Kidney tubule cell (primary cell): ENCODE measurements at places on chromosomes 7 and 10.

GRCh38 chr10:46288601-46289206 lies 1.9 kb downstream of the ANTXRL start:
- no peak for DNase-seq

DNA sequence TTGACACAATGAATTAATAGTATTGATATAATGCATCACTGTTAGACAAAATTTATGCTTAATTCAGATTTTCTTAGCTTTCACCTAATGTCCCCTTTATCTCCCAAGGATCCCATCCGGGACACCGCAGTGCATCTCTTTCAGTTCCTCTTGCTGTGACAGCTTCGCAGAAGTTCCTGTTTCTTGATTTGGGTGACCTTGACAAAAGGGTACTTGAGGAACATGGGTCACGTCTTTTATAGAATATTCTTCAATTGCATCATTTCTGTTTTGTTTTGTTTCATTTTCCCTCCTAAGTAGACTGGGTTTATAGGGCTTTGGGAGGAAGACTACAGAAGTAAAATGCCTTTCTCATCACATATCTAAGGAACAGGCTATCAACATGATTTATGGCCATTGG lies 453.2 kb downstream of the DPP6 start:
- DNase-seq, result no peak

DNA sequence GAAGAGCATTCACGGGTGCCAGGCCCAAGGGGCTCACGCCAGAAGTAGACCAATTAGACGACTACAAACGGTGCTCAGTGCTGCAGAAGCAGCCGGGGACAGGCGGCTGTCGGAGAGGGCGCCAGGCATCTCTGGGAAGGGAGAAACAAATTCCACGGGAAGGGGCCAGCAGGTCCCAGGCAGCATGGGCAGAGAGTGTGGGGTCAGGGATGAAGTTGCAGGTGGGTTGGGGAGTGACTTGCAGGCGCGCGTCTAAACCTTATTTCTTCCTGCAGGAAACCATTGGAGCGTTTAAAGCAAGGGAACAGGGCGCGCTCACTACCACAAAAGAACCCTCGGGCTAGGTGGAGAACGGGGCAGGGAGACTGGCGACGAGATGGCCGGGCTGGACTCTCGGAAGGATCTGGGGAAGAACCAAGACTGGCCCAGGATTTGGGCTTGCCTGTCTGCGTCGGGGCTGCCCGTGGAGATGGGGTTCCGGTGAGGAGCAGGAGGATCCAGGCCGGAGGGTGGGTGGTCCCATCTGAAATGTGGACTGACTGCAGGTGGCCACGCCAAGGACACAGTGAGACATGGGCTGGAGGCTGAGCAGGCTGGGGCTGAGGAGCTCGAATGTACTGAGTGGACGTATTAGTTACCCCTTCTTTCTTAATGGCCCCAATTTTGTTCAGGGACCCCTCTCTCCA lies 116.3 kb upstream of the DIP2C start:
- no peak for DNase-seq

DNA sequence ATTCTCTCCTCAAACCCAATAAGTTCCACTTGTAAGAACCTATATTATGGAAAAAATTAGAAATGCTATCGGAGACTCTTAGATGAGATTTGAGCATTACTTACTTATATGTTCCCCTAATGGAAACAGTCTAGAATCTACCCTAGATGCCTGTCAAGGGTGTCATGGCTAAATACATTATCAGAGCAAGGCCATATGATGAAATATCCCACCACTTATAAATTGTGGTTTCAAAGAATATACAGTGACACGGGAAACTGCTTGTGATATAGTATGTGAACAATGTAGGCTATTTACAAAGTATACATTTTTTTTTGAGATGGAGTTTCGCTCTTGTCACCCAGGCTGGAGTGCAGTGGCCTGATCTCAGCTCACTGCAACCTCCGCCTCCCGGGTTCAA lies 46.3 kb upstream of the CTBP2 start:
- DNase-seq, result no peak

DNA sequence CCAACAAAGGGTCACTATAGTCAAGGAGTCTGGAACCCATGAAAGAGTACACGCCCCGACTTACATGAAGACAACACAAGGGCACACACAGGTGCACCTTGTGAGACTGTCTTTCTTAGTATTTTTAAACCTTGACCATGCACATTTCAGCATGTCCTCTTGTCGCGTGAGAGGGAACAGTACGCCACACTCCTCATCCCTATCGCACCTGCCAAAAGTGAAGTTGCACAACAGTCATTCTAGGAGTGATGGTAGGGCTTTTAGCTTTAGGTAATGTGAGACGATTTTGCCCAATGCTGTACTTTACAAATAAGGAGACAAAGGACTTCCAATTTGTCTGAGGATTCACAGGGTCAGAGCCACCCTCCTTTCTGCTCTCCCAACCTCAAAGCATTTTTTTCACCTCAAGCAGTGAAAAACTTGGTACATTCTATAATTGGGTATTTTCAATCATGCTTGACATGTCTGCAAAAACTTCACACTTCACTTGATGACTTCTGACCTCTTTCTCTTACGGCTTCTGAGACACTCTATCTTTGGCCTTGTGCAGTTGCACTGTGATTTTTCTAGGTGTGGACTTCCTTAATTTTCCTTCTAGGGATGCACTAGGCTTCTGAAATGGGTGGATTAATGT lies 173.9 kb upstream of the GRB10 start:
- peak; percentile 36 for DNase-seq

GRCh38 chr7:137480824-137481365 lies 137.4 kb upstream of the PTN start:
- DNase-seq, result no peak

GRCh38 chr7:121339082-121339481 lies 10.3 kb downstream of the WNT16 start:
- DNase-seq, result no peak

- DNase-seq, result no peak
Observed at GRCh38 chr7:143495851-143496250, 18.2 kb downstream of the TAS2R41 start.

DNA sequence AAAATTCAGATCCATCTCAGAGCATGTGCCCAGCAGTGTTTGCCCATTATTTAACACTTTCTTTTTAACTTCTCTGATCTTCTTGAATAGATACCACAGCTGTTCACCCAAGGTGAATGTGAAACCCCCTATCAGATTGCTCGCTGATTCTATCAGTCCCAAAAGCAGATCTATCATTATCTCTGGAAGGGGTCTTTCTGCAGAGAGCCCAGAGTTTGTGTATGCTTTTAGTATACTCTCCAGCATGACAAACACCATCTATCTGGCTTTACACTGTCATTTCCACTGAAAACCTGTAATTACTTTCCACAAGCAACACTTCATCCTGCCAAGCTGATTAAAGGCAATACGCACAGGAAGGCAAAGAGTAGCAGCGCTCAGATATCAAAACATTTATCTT lies 168.2 kb downstream of the CACNA2D1 start:
- no peak for DNase-seq

DNA sequence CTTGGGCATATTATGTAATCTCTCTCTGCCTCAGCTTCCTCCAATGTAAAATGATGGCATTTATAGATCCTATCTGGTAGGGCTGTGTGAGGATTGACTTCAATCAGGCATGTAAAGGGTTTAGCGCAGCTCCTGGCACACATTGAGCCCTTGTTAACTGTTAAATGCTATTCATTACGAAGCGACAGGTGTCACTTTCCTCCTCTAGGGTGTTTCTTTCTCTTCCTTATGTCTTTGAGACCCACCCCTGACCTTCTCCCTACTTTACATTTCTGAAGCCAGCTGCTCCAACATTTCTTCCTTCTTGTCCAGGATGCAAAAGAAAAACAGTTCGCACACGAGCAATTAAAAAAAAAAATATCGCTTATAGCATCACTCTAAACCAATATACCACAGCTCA lies 5.7 kb upstream of the R3HCC1L start:
- no peak for DNase-seq

DNA sequence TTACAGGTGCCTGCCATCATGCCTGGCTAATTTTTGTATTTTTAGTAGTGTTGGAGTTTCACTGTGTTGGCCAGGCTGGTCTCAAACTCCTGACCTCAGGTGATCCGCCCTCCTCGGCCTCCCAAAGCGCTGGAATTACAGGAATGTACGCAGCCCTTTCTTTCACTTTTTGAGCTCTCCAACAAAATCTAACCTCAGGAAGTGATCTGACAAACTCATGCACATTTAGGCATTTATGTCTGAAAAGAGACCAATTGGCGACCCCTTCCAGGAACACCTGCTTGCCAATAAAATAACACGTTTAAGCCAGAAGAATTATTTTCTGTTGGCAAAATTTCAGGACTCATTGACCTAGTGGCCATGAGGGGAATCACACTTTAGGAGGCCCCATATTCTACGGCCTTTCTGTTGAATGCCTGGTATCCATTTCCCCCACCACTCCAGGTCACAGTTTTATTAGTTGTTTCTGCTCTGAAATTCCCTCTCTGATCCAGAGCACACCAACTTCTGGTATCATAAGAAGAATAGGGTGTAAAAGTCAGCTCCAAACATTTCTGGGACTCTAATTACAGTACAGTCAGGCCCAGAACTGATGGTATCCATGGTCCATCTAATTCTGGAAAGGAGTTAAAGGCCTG lies 65.8 kb upstream of the FRMD4A start:
- peak; percentile 78 for DNase-seq

- peak; percentile 36 for DNase-seq
Observed at GRCh38 chr7:31788883-31789680, 102.1 kb downstream of the PPP1R17 start.

DNA sequence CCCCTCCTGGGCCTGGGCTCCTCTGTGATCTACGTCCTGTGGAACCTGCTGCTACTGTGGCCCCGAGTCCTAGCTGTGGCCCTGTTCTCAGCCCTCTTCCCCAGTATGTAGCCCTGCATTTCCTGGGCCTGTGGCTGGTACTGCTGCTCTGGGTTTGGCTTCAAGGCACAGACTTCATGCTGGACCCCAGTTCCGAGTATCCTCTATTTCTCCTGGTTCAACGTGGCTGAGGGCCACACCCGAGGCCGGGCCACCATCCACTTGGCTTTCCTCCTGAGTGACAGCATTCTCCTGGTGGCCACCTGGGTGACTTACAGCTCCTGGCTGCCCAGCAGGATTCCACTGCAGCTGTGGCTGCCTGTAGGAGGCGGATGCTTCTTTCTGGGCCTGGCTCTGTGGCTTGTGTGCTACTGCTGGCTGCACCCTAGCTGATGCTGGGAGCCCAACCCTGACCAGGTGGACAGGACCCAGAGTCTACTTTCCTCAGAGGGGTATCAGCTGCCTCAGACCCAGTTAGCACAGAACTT lies 37.8 kb upstream of the MMD2 start:
- DNase-seq, result no peak

DNA sequence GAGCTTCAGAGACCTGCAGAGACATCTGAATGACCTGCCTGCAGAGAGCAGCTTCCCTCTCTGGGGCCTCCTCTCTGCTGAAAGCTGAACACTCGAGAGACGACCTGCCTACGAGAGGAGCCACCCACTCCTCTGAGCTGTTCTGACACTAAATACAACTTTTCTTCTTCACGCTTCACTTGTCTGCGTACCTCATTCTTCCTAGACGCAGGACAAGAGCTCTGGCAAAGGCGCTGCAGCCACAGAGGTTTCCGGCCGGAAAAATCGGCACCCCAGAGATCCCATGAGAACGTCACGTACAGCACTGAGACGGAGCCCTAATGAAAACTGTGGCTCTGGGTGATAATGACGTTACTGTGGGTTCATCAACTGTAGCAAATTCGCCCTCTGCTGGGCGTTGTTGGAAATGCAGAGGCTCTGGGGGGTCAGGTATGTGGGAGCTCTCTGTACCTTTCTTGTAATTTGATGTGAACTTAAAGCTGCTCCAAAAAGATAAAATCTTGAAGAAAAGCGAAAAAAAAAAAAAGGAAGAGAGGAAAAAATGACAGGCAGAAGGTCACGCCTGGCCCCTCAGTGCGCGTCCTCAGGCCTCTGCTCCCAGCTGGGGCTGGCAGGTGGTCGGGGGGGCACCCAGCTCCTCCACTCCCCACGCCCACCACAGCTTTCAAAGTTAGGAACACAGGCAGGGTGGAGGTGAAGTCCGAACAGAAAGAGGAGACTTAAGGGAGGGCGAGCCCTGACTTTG lies 120.7 kb downstream of the DYNC2I1 start:
- DNase-seq, result peak; percentile 73

DNA sequence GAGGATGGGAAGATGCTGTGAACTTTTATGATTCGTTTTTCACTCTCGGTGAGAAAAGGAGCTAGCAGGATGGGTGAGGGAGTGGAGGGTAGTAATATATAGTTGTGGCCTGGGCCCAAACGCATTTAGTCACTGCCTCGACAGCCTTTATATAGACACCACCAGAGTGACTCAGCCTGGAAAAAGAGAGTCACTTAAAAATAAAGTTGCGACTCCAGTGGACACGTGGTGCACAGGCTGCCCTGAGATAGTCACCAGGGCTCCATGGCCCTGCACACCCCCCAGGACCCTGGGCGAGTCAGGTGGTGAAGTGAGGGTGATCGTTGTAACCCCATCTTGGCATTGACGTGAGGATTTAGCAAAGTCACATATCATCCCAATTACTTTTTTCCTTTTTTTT lies 106.7 kb downstream of the CUX1 start:
- DNase-seq, result peak; percentile 36

GRCh38 chr7:26103596-26103995 lies 48.4 kb upstream of the NFE2L3 start:
- DNase-seq, result no peak

GRCh38 chr10:17081431-17081830 lies 48.2 kb downstream of the CUBN start:
- DNase-seq, result no peak

GRCh38 chr7:95199779-95200558 lies 124.4 kb downstream of the PON1 start:
- peak; percentile 64 for DNase-seq

DNA sequence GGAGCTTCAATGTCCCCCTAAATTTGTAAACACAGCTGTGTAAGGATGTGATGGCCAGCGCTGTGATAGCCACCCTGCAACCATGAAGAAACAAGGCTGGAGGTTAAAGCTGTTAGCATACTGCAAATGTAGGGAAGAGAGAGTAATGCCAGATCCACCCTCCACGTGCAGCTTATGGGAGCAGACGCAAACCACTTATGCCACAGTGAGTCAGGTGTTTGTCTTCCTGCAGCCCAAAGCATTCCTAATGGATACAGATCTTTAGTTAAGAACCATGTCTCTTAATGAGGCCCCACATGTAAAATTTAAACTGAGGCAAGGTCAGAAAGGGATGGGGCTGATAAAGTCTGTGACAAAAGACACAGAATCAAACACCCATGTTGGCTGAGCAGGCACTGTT lies 13.6 kb upstream of the MYL7 start:
- no peak for DNase-seq

GRCh38 chr7:106575138-106575823 lies 85.7 kb downstream of the CCDC71L start:
- no peak for DNase-seq
